Stomach (tissue), 19 donors: ENCODE measurements at places on chromosomes 7 and 10. TPM values are rescaled to one million over a fixed set of nuclear protein-coding genes. Genes with fewer than 3 reads are reported as not detected.

- DNase-seq = no peak
These were observed 70.5 kb downstream of the AOAH start for GRCh38 chr7:36653663-36654355.

DNA sequence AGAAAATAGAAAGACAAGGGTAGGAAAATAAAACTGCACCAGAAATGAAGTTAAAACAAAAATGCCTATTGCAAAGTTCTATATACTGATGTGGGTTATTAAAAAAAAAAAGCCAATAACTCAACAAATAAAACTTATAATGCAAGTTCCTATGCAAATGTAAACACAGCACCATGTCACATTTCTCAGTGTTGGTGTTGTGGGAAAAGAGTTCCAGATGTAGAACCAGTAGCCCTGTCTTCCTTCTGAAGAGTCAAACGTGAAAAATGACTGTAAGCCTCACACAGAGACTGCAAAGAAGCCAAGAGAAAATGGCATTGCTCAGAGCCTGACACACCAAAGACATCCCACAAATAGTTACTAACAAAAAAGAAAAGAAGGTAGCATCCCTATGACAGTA, 10.1 kb downstream of the PON2 start:
- no peak for DNase-seq

Gene DGKB
- 0.89 TPM for total RNA-seq

- DNase-seq = peak; percentile 30
These were observed 34.0 kb upstream of the DNMBP start for GRCh38 chr10:100043796-100044195.

DNA sequence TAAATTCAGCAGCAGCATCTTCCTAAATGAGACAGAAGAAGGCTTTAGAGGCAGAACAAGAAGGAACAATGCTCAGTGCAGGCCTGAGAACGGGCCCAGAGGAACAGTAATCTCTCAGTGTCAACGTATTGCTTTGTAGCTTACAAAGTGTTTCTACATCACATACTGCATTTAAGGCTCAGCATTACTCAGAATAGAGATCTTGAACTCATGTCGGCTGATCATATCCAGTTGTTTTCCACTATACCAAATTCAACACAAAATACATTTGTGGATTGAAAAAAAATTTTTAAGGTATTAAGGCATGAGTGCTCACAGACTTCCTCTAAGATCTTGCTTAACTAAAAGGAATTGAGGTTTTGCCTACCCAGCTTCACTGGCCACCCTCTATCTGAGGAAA, 325.1 kb downstream of the HPSE2 start:
- DNase-seq = no peak
